ENCODE measurements at places on chromosomes 4 and X.

- no peak for DNase-seq
These were observed 208.3 kb upstream of the MID1 start for GRCh38 chrX:10828640-10829039.

DNA sequence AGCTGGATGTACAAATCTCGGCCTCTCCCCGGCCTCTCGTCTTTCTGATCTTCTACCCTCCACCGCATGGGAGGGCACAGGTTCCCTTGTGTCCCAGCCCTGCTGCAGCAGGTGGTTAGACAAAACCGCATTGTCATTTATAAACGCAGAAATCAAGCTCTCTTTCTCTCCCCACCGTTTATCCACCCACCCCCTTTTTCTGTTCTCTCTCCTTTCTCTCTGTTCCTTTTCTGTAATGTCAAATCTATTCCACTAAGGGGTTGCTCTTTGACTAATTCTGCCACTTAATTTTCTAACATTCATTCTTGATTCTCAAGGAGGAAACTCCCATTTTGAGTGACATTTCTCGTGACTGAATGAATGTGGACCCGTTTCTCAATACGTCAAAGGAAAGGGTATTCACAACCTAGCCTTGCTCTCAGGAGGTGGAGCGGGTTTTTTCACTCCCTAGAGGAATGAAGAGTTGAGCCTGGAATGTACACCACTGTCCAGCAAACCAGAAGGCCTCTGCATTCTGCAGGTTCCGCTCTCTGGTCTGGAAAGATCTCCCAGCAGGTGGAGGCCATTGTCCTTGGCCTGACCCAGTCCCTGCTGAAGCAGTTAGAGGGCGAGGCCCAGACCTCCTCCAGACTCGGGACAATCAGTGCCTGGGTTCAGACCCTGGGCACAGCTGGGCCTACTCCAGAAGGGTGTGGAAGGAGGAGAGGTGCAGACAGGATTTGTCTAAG lies 70.9 kb upstream of the ENPP6 start:
- DNase-seq = no peak

DNA sequence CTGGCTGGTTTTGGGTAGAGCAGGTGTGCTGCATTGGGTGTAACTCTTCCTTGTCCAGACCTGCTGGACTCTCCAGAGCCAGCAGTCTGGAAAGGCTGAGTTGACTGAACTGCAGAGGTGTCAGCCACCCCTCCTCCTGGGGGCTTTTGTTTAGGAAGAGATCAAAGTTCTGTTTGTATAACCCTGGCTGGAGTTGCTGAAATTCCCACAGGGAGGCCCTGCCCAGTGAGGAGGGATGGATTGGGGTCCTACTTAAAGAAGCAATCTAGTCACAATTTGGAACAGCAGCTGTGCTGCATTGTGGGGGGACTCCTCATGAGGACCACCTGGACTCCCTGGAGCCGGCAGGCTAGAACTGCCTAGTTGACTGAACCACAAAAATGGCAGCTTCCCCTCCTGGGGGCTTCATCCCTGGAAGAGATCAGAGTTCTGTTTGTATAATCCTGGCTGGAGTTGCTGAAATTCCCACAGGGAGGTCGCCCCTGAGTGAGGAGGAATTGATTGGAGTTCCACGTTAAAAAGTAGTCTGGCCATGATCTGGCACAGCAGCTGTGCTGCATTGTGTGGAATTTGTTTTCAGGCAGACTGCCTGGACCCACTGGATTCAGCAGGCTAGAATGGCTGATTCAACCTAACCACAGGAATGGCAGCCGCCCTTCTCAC lies 264.9 kb upstream of the ZC4H2 start:
- DNase-seq = no peak

GRCh38 chr4:7816771-7817170 lies 122.9 kb downstream of the AFAP1 start:
- DNase-seq = no peak

DNA sequence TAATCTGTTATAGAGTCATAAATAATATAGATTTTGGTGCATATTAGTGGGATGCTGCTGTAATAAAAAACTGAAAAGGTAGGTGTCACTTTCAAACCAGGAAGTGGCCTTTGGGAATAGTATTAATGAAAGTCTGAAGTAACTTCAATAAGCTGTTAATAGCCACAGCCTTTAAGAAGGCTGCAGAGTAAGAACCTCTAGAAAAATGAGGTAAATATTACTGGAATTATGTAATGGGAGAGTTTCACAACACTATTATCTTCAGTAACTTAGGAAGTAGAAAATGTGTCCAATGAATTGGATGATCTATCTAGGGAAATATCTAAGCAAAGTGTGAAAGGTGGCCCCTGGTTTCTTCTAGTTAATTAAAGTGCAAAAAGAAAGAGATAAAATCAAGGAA lies 104.7 kb downstream of the NCAPG start:
- DNase-seq = no peak

DNA sequence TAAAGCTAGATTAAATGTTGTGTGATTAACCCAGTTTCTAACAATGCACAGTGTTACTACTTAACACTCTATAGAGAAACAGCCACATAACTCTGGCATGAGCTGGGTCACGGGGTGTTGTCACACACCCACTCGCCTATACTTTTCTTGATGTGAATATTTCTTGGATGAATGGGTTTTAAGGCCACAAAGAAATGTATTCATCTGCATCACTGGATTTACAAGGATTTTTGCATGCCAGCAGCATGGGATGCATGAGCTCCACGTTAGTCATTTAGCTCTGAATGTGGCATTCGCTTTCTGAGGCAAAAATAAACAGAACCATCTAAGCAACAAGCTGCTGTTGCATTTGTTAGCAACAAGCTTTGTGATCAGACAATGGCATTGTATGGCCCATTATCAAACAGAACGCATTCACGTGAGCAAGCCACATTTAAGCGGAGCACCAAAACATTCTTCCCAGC lies 89.7 kb downstream of the LRP2BP start:
- DNase-seq = no peak

DNA sequence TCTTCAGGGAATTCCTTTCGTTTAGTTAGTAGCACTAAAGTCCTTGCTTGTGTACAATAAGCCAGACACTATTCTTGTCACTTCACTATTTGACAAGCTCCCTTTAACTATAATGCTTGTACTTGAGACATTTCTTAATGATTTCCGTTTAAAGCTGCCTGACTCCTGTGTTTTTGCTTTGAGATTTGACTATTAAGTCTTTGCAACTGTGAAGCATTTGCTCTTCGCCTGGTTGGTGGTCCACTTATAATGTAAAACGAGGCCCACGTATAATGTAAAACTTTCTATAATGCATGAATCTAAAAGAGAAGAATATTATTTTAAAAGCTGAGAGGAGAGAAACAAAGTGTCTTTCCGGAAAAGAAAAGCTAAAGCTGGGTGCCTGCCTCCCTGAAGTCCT lies 204.1 kb upstream of the FAM47C start:
- DNase-seq = no peak

GRCh38 chr4:8737075-8737474 lies 134.6 kb downstream of the HMX1 start:
- no peak for DNase-seq

DNA sequence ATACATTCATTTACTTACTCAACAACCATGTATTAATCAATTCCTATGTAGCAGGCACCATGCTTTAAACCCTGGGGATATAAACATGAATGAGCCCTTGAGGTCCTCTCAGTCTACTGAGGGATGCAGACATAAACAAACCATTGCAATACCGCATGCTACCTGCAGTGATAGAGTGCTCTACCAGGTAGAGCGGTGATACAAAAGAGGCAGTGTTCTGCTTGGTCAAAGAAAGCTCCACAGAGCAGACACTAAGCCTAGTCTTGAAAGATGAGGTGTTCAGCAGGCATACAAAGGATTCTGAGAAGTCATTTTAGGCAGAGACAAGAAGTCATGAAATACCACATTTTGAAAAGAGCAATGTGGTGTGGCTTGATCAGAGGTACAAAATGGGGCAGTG lies 26.9 kb upstream of the AMOT start:
- no peak for DNase-seq

DNA sequence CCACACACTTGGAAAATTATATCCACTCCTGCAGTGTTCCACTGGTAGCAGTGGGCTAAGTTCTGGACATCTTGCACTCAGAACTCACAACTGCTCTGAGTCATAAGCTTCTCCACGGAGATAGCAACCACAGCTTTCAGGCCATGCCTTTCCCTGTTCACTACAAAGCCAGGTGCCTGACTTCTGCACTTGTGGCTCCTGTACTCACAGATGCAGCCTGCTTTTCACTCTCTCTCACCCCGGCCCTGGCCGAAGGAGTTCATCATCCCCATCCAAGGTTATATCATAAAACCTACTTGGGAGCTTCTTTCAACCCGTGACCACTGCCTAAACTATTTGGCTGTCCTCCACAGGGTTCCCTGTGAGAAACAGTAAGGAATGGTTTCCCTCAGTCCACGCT lies 999.4 kb downstream of the GLUD2 start:
- no peak for DNase-seq

GRCh38 chr4:92299152-92299551 lies 4.6 kb upstream of the GRID2 start:
- DNase-seq = no peak

DNA sequence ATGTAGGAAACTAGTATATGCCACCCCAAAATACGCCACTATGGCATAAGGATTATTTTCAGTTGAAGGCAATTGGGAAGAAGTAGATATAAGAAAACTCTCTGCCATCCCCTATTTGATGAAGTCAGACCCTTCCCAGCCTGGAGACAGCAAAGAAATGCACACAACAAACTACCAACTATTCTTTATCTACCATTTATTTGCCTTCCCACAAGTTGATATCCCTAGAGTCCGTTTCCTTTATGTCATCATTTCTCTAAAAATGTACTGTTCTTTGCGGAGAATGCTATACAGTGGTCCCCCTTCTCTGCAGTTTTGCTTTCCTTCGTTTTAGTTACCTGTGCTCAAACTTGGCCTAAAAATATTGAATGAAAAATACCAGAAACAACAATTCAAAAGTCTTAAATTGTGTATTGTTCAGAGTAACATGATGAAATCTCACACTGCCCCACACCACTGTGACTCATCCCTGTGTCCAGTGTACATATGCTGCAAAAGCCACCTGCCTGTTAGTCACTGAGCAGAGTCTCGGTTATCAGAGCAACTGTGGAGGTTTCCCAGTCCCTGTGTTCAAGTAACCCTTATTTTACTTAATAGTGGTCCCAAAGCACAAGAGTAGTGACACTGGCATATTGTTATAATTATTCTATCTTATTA lies 152.3 kb downstream of the WDFY3 start:
- DNase-seq = no peak

DNA sequence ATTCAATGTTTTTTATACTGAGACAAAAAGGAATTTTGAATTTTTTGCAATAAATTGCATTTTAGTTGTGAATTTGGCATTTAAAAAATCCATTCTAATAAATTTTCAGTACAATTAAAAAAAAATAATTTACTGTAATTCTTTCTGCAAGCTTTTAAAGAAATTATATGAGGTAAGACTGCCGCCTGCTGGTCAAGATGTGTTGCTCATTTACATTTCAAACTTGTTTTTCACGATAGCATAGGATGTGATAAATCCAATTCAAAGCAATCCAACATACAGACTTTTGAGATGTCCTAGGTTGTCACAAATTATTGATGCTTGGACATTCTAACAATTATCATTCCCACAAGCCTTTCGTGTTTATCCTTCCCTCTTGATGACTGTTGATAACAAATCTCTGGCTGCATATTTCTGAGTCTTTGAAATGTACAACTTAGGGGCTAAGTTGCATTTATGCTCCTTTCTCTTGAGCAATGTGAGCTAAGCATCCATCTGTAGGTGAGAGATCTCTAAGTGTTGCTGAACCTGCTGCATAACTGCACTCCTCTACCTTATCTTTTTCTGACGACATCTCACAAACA lies 21.7 kb upstream of the MFAP3L start:
- DNase-seq = peak; percentile 63

DNA sequence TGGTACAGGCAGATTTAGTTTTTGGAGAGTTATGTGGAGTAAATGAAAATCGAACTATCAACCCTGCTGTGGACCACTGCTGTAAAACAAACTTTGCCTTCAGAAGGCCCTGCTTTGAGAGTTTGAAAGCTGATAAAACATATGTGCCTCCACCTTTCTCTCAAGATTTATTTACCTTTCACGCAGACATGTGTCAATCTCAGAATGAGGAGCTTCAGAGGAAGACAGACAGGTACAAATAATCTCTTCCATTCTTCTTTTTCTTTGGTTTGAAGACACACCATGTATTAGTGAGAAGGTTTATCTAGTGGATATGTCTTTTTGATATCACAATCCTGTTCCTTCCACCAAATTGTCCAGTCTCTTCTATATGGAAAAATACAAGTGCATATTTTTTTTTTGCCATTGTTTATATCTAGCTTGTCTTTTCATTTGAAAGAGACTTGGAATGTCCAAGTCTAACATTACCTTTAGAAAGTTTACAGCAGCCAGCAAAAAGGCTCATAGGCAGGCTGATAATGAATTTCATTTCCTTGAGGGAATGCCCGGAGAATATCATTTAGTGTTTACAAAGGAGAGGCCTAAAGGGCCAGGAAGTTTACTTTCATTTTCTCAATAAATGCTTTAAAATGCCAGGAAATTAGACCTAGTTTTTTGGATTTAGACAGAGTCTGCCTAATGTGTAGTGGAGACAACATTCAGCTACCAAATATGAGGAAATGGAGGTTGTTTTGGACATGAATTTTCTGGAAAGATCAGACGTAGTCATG lies 18.6 kb downstream of the AFM start:
- DNase-seq = no peak

DNA sequence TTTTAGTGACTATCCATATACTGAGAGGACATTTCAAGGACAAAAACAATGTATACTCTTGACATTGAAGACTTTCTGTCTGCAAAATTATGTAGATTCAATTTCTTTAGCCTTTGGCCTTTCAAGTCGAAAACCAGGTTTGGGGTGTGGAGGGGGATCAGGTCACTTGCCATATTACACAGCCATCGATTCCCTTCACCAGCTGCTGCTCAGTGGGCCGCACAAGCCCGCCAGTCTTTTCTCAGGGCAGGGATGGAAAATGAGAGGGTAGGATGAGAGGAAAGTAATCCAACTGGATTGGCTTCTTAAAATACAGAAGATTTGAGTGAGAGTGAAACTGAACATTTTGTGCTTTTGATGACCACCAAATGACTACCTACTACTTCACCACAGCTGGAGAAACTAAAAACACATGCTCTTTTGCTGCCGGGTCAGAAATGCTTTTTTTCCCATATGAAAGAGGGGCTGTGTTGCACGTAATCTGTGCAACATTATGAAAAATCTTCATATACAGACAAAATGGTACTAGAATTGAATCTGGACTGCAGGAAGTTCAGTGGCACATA lies 51.4 kb downstream of the FHL1 start:
- no peak for DNase-seq

- DNase-seq = no peak
These were observed 102.1 kb upstream of the LNX1 start for GRCh38 chr4:53693408-53693807.

Data from CD4-positive, alpha-beta T cell treated with Interleukin-4 for 4 hours (primary cell).